ENCODE measurements at places on chromosomes 4 and X. TPM values are rescaled to one million over a fixed set of nuclear protein-coding genes. Genes with fewer than 3 reads are reported as not detected.

BST1 gene
- 17.8 TPM for total RNA-seq

SH2D1A gene
- total RNA-seq, result not detected

TCEAL5 gene
- 0.11 TPM for total RNA-seq

FRAS1 gene
- total RNA-seq, result 3.3 TPM

HCCS gene
- total RNA-seq, result 59.3 TPM

GRPR gene
- 0.07 TPM for total RNA-seq

LONRF3 gene
- total RNA-seq, result 3.4 TPM

TEC gene
- total RNA-seq, result 1.5 TPM

SEPSECS gene
- total RNA-seq, result 2.9 TPM

RHOXF2 gene
- not detected for total RNA-seq

TXK gene
- 0.15 TPM for total RNA-seq

UXT gene
- total RNA-seq, result 182 TPM

All from A549 treated with Hydrocortisone at 1 μM for 4 hours (cell line).